ENCODE measurements at places on chromosomes 12 and 14.

DNA sequence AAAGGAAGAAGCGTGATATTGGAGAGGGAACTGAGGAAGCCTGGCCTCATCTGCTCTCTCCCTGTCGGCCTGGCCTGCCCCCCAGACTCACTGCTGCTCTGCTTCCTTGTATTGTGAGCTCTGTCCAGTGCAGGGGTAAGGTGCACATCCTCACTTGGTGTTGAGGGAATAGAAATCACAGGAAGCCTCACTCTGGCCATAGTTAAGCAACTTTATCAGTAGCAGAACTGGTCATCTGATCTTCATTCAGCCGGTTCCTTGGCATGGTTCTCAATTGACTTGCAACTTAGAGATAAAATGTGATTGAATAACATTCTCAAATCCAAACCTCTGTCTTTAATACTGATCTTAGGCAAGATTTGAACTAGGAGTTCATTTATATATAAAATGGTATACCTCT, 11.5 kb upstream of the CCDC175 start:
- DNase-seq = no peak

DNA sequence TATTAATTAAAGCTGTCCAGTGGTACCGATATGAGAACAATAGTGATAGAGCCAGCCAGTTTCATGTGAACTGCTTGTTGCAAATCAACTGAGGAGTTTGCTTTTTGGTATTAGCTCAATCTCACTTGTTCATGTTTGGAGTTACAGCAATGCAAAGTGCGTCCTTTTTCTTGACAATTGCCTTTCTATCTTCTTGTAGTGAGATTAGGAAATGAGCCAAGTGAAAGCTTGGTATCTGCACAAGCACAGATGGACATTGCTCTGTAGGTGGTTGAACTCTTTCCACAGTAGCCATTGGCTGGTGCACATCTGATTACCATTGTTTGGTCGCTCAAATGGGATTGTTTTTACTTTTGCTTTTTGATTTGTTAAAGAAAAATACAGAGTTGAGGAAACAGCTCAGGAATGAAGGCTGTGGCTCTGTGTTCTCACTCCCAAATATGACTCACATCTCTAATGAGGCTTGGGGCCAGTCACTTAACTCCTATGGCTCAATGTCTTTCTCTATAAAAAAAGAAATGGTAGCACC, 241.4 kb downstream of the BMP4 start:
- no peak for DNase-seq

DNA sequence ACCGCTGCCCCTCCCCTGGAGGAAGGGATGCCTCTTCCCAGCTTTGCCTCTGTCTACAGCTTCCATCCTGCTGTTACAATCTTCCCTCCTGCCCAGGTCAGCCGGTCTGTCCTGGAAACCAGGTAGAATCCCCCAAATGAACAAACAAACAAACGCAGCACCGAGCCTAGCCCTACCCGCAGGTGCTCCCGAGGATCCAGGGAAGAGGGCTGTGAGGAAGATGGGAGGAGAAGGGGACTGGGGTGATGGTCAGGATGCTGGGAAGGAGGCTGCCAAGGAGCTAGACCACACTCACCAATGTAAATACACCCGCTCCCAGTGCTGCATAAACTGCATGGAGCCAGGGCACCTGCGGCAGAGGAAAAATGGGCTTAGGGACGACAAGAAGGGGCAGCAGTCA, 16.6 kb downstream of the FAIM2 start:
- DNase-seq = peak; percentile 54

GRCh38 chr14:86020841-86021240, 490.9 kb downstream of the FLRT2 start:
- DNase-seq = no peak

DNA sequence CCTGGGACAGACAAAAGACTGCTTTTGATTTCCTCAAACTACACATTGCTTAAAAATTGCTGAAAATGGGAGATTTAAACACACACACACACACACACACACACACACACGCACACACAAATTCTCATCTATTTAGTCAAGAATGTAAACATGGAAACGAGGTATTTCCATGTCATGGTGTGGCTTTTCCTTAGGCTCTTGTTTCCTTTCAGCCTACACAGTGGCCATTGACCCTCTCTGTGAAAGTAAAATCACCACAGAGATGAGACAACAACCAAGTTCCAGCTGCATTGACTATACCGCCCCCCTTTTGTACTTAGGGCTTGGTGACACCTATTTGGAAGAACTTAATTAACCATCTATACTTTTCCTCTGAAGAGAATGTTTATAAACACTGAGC, 41.9 kb downstream of the TTC8 start:
- DNase-seq = no peak

- DNase-seq = no peak
Observed at GRCh38 chr14:105389534-105389933, 8.8 kb upstream of the TEX22 start.

GRCh38 chr12:103865151-103865730, 24.2 kb upstream of the NT5DC3 start:
- DNase-seq = no peak

DNA sequence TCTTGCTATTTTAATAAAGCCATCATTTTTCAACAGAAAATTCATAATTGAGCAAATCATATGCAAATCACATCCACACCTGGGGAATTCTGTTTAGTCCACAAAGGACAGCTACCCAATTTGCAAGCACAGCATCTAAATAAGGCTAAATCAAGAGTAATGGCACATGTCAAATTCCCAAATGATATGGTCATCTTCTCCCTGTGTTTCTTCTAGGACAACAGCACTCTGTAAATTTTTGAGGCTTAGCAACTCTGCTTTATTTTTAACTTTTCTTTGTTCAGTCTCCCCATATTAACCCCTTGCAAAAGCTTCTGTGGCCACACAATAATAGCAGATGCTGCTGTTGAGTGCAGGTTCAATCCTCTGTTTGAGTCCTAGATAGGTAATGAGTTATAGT, 155.6 kb upstream of the DAAM1 start:
- no peak for DNase-seq

- no peak for DNase-seq
Observed at GRCh38 chr12:3016191-3016590, 57.0 kb downstream of the TEAD4 start.

GRCh38 chr14:106396999-106397398, 870.6 kb downstream of the TMEM121 start:
- DNase-seq = peak; percentile 36

GRCh38 chr12:120855823-120856588, 48.2 kb downstream of the SPPL3 start:
- no peak for DNase-seq

- DNase-seq = no peak
Observed at GRCh38 chr12:2283916-2284315, 231.1 kb downstream of the CACNA1C start.

GRCh38 chr14:71403656-71404055, 496.4 kb downstream of the PCNX1 start:
- peak; percentile 62 for DNase-seq

DNA sequence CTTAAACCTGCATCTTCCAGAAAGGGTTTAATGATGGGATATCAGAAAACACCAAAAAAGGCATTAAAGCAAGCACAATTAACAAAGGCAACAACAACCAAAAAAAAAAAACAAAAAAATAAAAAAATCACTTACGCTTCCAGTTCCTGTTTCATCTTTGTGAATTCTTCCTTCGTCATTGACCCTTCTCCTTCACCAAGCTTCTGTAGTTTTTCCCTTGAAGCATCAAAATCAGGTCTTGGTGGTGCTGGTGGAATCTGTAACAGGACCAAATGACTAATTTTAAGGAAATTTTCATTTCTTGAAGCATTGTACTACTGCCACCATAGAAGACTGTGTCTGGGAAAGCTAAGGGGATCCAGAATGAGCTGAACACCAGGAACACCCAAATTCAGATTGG, 24.5 kb downstream of the SNX6 start:
- DNase-seq = no peak

GRCh38 chr14:30085943-30086342, 158.3 kb upstream of the PRKD1 start:
- no peak for DNase-seq

DNA sequence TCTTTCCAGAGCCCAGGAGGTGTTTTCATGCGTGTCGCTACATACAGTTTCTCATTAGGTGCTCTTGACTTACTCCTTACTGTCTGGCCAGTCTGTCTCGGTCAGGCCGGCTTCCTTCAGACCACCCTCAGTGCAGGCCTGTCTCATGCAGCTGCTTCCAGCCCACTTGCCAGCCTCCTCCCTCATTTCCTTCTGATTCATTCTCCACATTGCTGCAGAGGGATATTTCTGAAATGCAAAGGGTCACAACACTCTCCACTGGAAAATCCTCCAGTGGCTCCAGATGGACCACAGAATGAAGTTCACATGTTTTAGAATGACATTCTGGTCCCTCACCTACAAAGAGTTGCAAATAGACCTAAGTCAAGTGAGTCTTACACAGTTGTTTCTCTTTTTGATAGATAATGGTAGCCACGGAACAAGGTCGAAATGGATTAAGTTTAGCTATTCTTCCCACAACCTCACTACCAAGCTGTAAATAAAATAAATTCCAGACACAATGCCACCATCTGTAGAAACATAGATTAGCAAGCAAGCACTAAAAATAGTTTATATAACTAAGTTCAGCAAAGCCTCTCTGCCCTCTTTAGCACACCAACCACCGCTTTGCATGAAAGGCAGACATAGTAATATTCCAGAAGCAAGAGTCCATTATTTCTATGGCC, 146.9 kb downstream of the ESR2 start:
- no peak for DNase-seq

- no peak for DNase-seq
Observed at GRCh38 chr12:74514098-74514872, 23.4 kb upstream of the ATXN7L3B start.

DNA sequence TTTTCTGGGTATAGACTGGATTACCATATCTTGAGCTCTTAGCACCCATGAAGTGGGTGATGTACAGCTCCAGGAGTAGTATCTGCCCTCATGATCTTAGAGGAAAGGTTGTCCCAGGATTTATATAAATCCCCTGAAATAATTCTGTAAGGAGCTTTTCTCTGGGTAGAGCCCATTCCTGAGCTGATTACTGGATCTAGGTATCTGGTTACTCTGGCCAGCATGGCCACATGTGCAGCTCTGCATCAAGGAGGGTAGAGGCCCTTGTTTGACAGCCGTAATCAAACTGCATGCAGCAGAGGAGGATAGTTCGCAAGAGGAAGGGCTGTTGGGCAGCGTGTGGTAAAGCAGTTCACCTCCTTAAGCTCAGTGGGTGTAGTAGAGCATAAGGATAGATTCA, 8.5 kb downstream of the COX14 start:
- DNase-seq = no peak

GRCh38 chr14:55097881-55098560, 31.0 kb upstream of the LGALS3 start:
- no peak for DNase-seq

DNA sequence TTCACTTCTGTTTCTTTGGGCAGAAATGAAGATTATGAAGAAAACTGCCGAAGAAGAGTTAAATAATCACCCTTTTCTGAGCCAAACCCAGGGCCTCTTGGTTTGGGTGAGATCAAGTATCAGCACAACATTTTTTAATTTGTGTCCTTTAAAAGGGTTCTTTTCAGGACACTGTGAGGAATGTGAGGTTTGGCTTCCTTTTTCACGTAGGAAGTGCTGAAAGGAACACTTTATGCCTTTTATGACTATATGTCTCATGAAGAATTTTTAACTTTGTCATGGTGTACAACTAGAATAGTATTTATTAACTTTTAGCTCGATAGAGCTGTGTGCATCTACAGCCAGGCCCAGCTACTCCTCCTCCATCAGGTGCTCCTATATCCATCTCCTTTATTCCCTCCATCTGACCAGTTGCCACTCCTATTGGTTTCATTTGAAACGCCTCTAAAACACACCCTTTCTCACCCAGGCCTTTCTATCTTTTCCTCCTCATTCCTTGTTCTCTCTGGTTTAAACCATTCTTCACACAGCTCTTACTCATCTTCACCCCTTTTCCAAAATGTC, 103.6 kb upstream of the LRIG3 start:
- DNase-seq = no peak

GRCh38 chr12:26749781-26750180, 83.2 kb downstream of the ITPR2 start:
- peak; percentile 52 for DNase-seq

GRCh38 chr14:79575032-79575431, 636.3 kb downstream of the DIO2 start:
- DNase-seq = no peak

- no peak for DNase-seq
Observed at GRCh38 chr12:67671892-67672291, 23.3 kb downstream of the DYRK2 start.

- no peak for DNase-seq
Observed at GRCh38 chr14:52078095-52078531, 9.3 kb upstream of the NID2 start.

GRCh38 chr14:64061115-64061514, 208.3 kb downstream of the SYNE2 start:
- DNase-seq = no peak

GRCh38 chr12:78719721-78720120, 144.9 kb upstream of the SYT1 start:
- no peak for DNase-seq

DNA sequence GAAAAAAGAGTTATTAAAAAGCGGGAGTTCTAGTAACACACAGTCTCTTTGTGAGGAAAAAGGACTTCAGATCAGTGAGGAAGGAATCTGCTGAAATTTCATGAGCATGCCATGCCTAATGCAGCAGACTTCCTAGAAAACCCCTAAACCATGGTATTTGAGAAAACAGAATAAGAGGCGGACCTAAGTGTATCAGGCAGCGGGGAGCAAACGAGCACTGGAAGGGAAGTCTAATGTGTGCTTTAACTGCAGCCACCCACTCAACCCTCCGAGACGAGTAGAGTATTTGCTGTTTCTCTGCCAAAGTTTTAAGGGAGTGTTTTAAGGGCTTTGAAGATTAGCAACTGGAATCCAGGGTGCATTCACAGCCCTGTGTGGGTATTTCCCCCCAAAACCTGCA, 36.5 kb downstream of the ACADS start:
- DNase-seq = peak; percentile 34

Measured in NCI-H510A treated with DMSO at 0.1 percent for 48 hours (cell line).